Lower leg skin (tissue), 4 donors: ENCODE measurements at places on chromosomes 5 and 9. TPM values are rescaled to one million over a fixed set of nuclear protein-coding genes. Genes with fewer than 3 reads are reported as not detected.
A peak's percentile ranks its signal among the peaks of the same experiment; 100 is the strongest.

The UBE2R2 gene
- total RNA-seq: 30.4 TPM

GRCh38 chr9:97924386-97924785 lies 2.1 kb upstream of the TRMO start:
- DNase-seq: no peak

DNA sequence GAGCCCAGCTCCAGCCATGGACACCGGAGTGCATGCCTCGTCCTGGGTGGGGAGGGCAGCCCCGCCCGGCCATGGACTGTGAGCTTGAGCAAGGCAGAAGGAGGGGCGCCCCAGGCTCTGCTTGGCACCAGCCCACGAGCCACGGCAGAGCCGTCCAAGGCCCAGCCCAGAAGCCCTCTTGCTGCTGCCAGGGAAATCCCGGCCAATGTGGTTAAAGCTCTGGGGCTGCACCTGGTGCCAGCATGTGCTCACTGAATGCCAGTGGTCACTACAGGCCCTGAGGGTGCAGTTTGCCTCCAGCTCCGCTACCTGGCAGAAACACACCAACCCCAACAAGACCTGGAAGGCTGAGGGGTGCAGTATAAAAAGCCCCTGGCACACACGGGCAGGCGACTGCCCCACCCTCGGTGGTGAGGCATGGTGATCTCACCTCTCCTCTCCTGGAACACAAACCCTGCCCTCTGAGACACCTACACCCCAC lies 11.8 kb downstream of the BRD3 start:
- peak; percentile 59 for DNase-seq

The SNX30 gene
- 14.0 TPM for total RNA-seq

DNA sequence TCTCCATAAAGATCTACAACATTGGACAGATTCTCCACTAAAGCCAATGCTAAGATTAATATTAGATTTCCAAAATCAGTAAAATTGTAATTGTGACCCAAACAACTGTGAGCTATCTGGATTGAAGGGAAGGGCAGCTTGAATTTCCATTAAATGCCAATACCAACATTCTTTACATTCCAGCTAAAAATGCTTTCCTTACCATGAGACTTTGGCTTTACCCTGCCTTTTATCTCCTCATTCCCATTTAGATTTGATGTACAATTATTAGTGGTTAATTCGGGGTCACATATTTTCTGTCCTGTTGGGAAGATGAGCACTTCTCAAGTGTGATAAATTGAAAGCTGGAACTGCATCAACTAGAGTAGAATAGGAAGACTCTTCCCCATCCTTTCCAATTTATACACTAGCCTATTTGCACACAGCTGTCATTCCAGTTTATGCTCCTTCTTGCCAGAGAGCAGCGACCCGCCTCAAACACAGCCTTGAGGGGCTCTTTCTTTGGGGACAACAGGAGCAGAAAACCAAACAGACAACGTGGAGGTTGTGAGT lies 33.1 kb upstream of the MYOT start:
- no peak for DNase-seq

- DNase-seq: peak; percentile 77
Observed at GRCh38 chr9:89036383-89036782, 45.1 kb downstream of the S1PR3 start.

DNA sequence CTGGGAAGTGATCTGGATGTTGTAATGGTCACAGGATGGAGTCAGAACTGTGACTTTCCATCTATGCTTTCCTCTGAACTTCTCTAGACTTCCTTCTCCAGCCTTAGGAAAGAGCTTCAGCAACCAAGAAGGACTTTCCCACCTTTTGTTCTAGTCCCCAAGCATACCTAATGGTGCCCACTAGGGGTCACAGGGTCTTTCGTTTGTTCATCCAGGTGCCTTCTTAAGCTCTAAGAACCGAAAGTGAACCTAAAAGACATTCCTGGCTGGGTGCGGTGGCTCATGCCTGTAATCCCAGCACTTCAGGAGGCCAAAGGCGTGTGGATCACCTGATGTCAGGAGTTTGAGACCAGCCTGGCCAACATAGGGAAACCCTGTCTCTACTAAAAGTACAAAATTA lies 1.8 kb upstream of the WNT8A start:
- DNase-seq: no peak

The SYK gene
- 23.8 TPM for total RNA-seq

The PTCD2 gene
- 12.5 TPM for total RNA-seq

The DPYSL3 gene
- 32.2 TPM for total RNA-seq

The FAM221B gene
- total RNA-seq: not detected

GRCh38 chr5:31758803-31759425 lies 120.0 kb downstream of the PDZD2 start:
- no peak for DNase-seq

DNA sequence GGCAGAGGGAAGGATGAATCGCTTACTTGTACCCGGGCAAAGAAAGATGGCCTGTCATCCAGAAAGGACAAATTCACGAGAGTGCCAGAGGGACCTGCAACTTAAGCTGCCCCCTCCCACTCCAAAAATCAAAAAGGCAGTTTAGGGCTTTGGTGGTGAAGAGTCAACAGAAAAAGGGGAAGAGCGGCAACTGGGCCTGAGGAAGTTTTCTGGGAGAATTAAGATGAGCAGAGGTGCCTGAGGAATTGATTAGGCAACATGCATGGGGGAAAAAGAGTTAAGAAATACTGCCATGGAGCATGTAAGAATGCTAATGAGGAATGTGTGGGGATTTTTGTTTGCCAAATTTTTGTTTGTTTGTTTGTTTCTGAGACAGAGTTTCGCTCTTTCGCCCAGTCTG lies 1.8 kb upstream of the ACTL7B start:
- DNase-seq: no peak

DNA sequence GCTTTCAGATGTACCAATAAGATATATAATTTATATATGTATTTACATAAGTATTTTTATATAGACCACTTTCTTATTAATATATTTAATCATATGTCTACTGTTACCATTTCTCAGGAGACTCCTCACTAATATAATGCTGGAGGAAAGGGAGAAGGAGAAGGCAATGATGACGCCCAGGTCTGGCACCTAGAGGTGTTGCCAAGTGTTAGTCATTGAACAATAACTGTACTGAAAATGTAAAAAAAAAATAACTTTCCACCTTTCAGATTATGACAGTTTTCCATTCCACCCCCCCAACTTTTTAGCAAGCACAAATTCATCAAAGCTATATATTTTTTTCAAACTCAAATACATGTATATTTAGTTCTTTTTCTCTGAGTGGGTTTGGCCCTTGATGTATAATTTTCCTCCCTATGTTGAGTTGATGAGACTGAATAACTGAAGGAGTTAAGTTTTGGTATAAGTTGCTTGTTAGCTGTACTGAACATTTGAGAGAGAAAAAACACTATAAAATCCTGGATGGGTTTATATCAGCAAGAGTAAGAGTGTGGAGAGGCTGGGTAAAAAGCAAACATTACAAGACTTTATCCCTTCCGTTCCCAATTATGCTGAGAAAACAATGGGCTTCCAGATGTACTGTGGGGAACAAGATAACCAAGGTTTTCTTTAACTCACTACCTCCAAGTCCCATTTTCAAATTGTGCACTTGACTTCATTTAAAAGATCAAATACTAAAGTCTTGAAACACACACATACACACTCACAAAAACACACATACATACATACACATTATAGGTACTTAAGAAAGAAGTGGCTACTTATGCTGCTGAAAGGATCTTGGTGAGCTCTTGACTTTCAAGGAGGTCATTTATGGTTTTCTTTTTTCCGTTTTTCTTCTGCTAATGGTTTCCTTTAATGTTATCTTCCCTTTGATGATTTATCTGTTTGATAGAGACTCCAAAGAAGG lies 142.8 kb upstream of the IFNE start:
- no peak for DNase-seq

The FRRS1L gene
- total RNA-seq: 0.42 TPM

DNA sequence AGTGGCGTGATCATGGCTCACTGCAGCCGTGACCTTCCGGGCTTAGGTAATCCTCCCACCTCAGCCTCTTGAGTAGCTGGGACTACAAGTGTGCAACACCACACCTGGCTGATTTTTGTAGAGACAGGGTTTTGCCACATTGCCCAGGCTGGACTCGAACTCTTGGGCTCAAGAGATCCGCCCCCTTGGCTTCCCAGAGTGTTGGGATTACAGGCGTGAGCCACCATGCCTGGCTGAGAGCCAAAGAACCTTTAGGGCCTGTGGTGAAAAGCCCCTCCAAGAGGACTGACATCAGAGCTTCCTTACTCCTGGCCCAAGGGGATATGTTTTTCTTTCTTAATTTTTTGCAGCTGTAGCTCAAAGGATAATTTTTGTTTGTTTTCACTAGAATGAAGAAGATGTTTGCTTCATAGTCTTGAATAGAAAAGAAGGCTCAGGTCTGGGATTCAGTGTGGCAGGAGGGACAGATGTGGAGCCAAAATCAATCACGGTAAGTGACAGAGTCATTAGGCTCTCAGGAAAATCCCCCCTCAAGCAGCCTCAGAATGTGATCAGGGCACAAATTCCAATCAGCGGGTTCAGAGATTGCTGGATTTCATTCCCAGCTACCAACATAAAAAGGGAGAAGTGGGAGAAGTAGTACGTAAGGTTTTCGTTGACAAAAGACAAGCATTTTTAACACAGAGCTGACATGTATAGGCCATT lies 77.1 kb downstream of the GOLPH3 start:
- DNase-seq: peak; percentile 68

The CDH6 gene
- total RNA-seq: 0.13 TPM

DNA sequence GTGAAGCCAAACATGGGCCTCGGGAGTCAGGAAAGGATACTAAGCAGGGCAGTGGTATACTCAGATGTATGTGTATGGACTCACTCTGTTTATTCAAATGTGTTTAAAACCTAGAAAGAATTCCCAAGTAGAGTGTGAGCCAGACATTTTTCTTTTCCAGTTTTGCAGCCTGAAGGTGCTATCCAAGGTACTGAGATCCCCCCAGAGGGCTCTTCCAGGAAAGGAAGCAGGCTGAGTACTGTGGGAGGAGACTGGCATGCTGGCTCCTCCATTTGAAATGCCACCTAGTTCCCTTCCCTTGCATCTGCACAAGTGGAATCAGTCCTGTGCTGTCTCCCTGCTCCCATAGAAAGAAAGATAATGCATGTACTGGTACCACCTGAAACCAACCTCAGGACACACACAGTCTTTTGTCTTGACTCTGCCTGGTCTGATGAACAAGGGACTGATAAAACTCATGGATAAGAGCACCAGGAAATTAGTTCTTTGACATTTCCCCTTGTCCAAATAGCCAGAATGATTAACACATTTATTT lies 85.9 kb downstream of the HRH2 start:
- DNase-seq: no peak

GRCh38 chr9:14311171-14311949 lies 2.6 kb downstream of the NFIB start:
- DNase-seq: no peak

The STING1 gene
- total RNA-seq: 5.8 TPM

GRCh38 chr5:93054424-93055163 lies 526.4 kb downstream of the NR2F1-AS1 start:
- no peak for DNase-seq

- no peak for DNase-seq
Observed at GRCh38 chr5:11407556-11408145, 496.6 kb downstream of the CTNND2 start.

- peak; percentile 62 for DNase-seq
Observed at GRCh38 chr9:89466451-89467277, 31.2 kb downstream of the SEMA4D start.

- no peak for DNase-seq
Observed at GRCh38 chr9:16043756-16044578, 491.1 kb downstream of the CCDC171 start.

The ANKRD18A gene
- total RNA-seq: 72.3 TPM

- no peak for DNase-seq
Observed at GRCh38 chr5:168172760-168173223, 118.7 kb upstream of the WWC1 start.

DNA sequence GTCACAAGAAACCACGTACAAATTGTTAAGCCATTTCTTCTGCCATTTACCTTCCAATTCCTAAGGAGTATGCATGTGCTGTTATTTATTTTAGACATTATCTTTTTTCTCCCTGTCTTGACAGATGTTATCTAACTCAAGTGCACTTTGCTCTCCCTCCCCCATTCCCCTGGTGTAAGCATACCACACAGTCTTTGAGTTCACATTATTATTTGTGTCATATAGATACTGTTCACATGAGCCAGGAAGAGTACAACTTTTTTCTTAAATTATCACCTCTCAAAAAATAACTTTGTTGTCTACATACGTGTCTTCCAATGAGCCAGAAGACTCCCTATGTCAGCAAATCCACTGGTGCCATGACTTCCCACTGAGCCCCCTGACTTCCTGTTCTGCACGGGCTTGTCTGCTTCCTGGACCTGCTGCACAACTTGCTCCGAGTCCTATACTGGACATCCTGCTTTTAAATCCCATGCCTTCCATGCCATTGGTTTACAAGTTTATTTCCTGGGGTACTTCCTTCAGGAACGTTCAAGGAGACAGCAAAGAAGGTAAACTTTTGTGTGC lies 19.9 kb upstream of the FAM120A start:
- no peak for DNase-seq

The FGD3 gene
- total RNA-seq: 3.4 TPM

DNA sequence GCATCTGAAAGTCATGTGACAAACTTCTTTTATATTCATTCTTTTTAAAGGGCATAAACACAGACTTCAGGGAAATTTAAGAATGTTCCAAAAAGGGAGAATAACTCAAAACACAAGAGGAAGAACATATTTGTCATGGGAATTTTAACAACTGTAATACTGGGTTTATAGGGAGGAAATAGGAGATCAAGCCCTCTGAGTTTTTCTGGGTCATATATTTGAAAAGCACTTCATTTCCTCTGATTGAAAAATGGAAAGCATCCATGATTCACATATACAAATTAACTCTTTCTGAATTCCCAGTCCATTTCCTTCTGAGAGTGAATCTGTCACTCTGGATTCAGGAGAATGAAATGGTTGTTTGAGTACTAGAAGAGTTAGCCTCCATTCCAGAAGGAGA lies 26.8 kb downstream of the LURAP1L start:
- no peak for DNase-seq

- no peak for DNase-seq
Observed at GRCh38 chr5:150601491-150602345, 38.7 kb upstream of the SYNPO start.

GRCh38 chr5:89988998-89989655 lies 420.4 kb downstream of the CETN3 start:
- DNase-seq: no peak

DNA sequence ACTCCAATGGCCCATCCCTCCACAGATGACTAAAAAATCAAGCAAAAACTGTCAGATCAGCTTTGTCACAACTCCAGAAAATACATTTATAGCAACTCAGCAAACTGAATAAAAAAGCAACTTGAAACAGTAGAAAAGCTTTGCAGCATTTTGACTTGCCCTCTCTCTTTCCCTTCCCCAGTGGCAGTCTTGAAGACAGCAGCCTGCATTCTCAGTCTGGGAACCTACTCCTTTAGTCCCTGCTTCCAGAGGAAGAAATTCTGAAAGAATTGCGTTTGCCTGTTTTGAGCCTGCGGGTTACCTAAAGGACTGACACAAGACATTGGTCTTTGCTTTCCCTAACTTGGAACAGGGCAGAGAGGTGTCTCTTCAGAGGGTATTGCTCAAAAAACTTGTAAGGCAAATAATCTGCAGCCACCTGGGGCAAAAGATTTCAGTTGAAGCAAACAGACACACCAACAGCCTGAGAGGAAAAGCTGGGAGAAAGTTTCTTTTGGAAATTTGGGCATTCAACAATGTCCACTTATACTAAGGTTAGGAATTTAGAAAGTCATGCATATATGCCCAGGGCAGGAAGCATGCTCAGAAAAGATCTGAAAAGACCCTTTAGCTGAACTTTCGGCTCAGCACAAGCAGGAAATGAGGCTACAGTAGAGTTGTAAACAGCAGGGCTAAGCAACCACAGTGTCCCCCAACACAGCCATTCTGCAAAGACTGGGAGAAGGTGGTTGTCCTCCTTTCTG lies 15.2 kb upstream of the SLC35D2 start:
- no peak for DNase-seq

- DNase-seq: no peak
Observed at GRCh38 chr9:28207657-28208056, 634.4 kb upstream of the C9orf72 start.
